Airway epithelial cell (primary cell): ENCODE measurements at places on chromosomes 6 and 20. TPM values are rescaled to one million over a fixed set of nuclear protein-coding genes. Genes with fewer than 3 reads are reported as not detected.

The FUT9 gene
- total RNA-seq: not detected in 2 replicates

The EYA4 gene
- 1.4 and 3.9 TPM in 2 replicates for total RNA-seq

The BCAS1 gene
- 0.46 and 1.6 TPM in 2 replicates for total RNA-seq

The RNF182 gene
- total RNA-seq: 0.07 TPM in 1 of 2 replicates, not detected in the other

The TPX2 gene
- 55.3 and 62.2 TPM in 2 replicates for total RNA-seq
